ENCODE measurements at places on chromosomes 12 and 14.

DNA sequence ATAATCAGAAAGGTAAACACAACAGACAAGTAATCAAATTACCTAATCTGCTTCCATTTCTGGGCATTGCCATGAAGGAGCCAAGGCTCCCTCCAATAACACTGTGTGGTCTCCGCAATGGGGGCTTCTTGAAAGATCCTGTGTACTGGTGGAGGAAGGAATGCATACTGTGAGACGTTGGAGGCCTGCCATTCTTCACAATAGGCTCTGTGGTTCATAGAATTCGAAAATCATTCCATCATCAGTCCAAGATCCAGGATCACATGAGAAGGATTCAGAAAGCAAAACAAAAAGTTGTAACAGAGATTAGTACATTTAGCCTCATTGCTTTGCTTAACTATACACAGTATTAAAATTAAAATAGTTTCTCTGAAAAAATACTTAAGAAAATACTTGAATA is 76.3 kb downstream of the CDK17 start:
- no peak for ATAC-seq

- ATAC-seq: no peak
These were observed 8.7 kb upstream of the ZNF740 start for GRCh38 chr12:53171725-53172329.

DNA sequence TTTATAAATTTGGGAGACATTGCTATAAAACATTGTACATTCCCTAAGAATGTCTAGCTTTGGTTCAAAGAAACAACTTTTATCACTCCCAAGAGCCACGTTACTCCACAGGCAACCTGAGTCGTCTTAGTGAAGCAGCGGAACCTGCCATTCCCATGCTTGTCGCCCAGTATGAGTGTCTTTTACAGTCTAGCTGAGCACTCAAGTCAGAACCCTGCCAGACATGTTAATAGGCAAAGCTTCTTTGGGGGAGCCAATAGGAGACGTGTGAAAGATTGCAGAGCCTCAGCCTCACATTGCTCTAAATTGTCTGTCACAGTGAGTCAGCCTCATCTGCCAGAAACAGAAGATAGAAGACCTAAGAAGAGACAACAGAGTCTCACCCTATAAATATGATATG is 541.6 kb upstream of the FLRT2 start:
- no peak for ATAC-seq

- ATAC-seq: no peak
These were observed 33.0 kb downstream of the UBR7 start for GRCh38 chr14:93239869-93240677.

GRCh38 chr12:24600996-24601395 is 347.9 kb downstream of the BCAT1 start:
- no peak for ATAC-seq
